ENCODE measurements at places on chromosomes 7 and 10. TPM values are rescaled to one million over a fixed set of nuclear protein-coding genes. Genes with fewer than 3 reads are reported as not detected.

- DNase-seq: no peak
Measured at GRCh38 chr7:39624442-39624807, 1.1 kb downstream of the RALA start.

GRCh38 chr7:39408906-39409305, 157.3 kb upstream of the YAE1 start:
- DNase-seq: no peak

GRCh38 chr10:60896033-60896432, 48.0 kb downstream of the RHOBTB1 start:
- no peak for DNase-seq

DNA sequence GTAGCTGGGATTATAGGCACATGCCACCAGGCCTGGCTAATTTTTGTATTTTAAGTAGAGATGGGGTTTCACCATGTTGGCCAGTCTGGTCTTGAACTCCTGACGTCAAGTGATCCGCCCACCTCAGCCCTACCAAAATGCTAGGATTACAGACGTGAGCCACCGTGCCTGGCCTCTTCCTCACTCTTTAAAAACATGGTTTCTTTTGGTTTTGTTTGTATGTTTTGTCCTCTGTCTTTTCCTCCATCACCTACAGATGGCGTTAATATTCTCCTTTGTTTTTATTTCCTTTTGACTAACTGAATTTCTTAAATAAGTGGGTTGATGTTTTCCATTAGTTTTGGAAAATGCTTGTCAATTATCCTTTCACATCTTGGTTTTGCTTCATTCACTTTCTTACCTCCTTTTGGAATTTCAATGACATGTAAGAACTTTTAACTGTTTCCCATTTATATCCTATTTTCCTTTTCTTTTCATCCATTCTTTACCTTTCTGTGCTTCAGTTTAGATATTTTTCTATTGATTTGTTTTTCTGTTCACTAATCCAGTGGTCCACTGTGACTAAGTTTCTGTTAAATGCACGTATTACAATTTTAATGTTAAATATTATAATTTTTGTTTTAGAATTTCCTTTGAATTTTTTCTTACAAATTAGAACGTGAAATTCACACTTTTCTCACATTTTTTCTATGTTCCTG, 104.1 kb downstream of the ZNF467 start:
- no peak for DNase-seq

DNA sequence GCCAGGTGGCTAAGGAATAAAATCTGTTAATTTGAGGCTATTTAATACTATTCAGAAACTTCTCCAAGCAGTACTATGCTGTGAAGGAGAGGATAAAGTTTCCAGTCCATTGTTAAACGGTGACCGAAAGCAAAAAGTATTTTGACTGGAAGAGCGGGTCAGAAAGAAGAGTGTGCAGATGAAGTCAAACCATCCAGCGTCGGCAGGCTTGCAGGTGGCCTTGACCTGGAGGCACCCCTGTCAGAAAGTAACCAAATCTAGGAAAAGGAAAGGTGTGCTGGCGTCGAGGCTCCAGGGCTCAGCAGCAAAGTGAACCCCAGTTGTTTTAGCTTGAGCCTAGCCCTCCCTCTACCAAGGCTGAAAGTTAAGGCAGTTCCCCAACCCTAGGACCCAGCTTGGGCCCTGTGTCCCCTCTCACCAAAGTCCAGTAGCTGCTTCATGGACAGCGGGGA, 544 bp downstream of the PDK4 start:
- DNase-seq: no peak

- DNase-seq: no peak
Measured at GRCh38 chr10:30987463-30987862, 44.2 kb downstream of the ZNF438 start.

GRCh38 chr7:142385491-142386340, 127.9 kb upstream of the PRSS58 start:
- no peak for DNase-seq

GRCh38 chr7:29194594-29195427, at the start of gene CHN2:
Gene CHN2, plus strand, starts transcription at chr7:29194775.
- DNase-seq: no peak

- no peak for DNase-seq
Measured at GRCh38 chr7:157691586-157692459, 355.0 kb downstream of the DNAJB6 start.

DNA sequence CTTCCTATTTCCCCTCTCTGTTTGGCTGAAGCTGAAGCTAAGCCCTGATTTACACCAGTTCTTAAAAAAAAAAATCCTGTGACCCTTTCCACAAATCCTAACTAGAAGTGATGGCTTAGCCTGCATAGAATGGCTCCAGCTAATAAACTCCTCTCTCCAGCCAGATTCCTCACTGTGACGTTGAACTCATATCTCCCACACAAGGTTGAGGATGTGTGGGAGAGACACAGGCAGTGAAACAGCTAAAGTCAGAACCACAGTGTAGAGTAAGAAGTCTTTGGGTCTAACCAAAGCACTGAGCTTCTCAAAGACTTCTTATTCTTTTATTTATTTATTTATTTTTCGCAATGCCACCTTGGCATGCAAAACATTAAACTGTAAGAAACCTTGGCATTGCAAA, 268.3 kb downstream of the SNX13 start:
- no peak for DNase-seq

Gene UNC5B
- total RNA-seq: 4.9 TPM

Gene GLI3
- 10.2 TPM for total RNA-seq

Gene RALA
- total RNA-seq: 16.7 TPM

Gene KEL
- total RNA-seq: 0.16 TPM

Gene PDCD4
- 101 TPM for total RNA-seq

Gene SPAM1
- not detected for total RNA-seq

Gene NEUROD6
- total RNA-seq: not detected
